ENCODE measurements at places on chromosomes 2 and 18.

GRCh38 chr2:198203336-198204069, 399.1 kb downstream of the PLCL1 start:
- DNase-seq, result no peak

DNA sequence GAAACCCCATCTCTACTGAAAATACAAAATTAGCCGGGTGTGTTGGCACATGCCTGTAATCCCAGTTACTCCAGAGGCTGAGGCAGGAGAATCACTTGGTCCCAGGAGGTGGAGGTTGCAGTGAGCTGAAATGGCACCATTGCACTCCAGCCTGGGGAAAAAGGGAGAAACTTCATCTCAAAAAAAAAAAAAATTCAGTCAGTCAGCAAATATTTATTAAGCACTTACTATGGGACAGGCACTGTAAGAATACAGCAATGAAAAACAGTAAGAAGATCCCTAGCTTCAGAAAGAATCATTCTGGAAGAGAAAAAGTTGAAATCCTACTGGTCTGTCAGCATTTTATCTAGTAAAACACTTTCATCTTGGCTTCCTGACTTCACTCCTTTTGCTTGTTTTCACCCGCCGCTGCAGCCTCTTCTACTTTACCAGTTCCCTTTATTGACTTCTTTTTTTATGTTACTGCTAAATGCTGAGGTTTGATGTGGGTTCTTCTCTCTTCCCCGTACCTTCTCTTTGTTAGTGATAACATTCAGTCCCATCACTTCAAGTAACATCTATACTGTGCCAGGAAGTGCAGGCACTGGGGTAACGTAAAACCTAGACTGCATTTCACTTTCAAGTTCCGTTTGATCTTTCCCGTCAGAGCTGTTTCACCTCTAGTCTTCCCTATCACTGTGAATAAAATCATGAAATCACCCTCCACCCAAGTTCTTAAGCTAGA, 10.8 kb upstream of the TAF4B start:
- DNase-seq, result peak; percentile 43

- DNase-seq, result no peak
Observed at GRCh38 chr2:239960929-239961661, 64.0 kb downstream of the NDUFA10 start.

- DNase-seq, result no peak
Observed at GRCh38 chr2:99481527-99481926, 8.3 kb downstream of the REV1 start.

DNA sequence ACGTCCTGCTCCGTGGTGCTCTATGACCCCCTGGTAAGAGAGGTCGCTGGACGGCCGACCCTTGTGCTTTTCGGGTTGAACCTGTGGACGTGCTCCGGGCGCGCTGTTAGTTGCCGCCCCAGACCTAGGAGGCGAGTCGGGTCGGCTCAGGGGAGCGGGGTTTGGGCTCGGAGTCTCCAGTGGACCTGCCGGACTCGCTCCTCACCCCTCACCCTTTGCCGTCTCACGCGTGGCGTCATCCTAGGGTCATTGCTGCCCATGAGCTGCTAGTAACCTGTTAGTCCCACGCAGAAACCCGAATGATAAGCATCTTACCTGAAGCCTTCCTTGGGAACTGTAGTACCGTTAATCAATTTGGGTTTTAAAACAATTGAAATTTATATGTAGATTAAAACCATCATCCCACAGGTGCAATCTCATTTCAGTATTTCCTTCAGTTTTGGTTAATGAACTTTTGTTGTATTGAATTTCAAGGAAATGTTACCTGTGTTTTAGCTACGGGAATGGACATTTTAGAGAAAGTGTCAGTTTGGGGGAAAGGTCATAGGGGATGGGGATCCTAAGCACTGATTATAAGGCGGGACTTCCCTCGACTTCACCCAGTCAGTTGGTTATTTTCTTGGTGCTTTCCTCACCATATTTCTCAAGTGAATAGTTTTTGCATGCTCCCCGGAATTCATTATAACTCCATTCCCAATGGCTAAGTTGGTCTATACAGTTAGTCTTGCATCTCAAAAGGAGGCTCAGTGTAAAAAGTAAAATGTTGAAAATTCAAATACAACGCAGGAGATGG, 536 bp downstream of the ELP2 start:
- DNase-seq, result no peak

- no peak for DNase-seq
Observed at GRCh38 chr2:196924051-196924450, 2.5 kb downstream of the PGAP1 start.

DNA sequence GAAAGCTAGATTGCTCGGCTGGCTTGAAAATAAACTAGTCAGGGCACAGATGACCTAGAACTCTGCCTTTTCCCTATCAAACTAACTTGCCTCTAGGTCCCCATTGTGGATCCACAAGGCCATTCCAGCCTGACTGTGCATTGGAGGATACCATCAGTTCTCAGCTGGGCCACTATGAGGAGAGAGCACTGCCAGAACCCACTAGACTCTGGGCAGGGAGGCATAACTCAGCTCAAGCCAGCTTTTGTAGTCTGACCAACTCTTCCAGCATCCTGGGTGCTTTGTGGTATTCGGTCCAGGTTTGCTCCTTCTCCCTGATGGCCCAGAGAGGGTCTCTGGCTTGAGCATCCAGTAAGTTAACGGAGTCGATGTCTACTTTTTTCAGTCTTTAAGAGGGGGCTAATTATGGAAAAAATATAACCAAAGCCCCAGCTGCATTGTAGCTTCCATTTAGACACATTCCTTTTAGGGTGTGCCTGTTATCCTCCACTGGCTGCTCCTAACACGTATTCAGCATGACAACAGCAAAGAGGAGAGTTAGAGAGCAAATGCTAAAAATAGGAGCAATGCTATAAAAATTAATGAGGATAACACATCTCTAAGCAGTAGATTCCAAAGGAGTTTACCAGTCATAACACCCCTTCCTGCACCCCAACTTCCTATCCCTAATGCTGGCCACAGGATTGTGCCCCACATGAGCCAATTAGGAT, 15.2 kb downstream of the GKN2 start:
- DNase-seq, result no peak

GRCh38 chr2:67993329-67993728, 69.5 kb downstream of the C1D start:
- no peak for DNase-seq

GRCh38 chr2:118265873-118266455, 177.7 kb downstream of the INSIG2 start:
- DNase-seq, result no peak

- no peak for DNase-seq
Observed at GRCh38 chr2:70613521-70613920, 59.9 kb upstream of the TGFA start.

DNA sequence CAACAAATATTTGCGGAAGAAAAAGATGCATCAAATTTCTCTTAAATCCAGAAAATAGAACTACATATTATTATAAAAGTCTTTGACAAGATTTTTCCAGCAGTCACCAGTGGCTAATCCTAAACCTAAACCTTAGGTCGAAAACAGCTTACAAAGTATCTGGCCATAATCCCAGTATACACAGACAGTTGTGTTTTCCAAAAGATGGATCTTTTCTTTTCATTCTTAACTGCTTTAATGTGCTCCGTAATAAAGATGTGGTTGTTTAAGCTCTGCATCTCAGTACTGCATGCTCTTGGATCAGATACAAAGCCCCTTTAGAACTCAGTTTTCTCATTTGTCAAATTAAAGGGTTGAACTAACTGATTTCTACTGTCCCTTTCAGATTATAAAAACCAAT, 247.8 kb downstream of the TXNL1 start:
- DNase-seq, result no peak

DNA sequence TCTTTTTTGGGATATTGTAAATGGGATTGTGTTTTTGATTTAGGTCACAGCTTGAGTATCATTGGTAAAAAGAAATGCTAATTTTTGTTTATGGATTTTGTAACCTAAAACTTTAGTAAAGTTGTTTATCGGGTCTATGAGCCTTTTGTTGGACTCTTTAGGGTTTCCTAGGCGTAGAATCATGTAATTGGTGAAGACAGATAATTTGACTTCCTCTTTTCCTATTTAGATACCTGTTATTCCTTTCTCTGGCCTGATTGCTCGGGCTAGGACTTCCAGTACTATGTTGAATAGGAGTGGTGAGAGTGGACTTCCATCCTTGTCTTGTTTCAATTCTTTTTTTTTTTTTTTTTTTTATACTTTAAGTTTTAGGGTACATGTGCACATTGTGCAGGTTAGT, 149.0 kb downstream of the QPCT start:
- no peak for DNase-seq

DNA sequence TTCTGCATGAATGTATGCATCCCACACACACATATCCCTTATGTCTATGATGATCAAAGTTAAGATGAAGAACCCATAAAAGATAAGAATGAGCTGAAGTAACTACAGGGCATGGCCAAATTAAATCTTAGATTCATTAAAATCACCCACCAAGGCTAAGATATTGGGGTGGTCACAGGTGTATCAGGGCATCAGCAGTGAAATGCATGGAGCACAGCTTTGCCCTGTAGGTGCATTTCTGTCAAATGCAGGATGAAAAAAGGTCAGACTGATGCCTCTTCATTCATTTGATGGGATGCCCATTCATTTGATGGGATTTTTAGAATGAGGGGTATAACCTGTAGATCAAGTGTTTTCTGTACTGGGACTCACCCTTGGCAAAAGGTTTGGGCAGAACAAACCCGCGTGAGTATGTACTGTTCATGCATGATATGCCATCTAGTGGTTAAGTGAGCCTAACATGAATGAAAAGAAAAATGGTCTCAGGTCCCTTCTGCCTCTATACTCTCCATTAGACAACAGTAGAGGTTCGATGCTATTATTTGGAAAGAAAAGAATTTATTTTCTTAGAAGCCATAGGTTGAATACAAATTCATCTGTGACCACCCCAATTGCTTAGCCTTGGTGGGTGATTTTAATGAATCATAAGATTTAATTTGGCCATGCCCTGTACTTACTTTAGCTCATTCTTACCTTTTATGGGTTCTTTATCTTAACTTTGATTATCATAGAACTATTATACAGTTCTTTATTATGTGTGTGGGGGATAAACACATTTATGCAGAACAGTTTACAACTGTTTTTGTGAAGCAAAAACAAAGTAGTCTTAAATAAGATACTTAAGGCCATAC, 43.2 kb upstream of the NOSTRIN start:
- no peak for DNase-seq

DNA sequence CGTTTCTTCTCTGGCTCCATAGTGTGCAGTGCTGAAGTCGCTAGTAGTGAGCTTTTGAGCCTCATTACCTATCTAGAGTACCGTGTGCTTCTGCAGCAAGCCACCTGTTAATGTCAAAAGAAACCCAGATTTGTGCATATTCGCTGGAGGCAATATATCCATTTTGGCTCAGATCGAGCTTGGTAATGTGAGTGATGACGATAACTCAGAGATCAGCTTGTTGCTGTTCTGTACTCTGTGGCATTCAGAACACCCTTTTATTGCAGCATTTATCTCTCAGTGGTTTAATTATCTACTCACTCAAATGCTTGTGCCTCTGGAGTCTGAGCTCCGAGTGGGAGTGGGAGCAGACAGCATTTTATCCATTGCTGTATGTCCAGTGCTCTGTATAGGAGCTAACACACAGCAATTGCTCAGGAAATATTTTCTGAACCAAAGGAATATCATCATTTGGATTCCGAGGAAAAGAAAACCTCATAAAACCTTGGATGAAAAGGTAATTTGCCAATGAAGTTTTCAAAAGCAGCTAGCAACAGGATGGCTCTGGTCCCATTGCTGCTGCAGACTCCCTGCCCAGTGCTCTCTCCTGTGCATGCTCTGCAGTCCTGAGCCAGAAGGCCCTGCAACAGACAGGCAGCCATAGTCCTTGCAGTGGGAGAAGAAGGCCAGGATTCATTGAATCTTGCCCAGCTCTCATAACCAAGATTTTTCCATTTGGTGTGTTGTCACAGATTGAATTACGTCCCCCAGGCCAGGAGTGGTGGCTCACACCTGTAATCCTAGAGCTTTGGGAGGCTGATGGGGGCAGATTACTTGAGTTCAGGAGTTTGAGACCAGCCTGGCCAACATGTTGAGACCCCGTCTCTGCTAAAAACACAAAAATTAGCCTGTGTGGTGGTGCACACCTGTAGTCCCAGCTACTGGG, 183.8 kb downstream of the MYCN start:
- no peak for DNase-seq

GRCh38 chr18:78925557-78926242, 53.9 kb upstream of the SALL3 start:
- no peak for DNase-seq

DNA sequence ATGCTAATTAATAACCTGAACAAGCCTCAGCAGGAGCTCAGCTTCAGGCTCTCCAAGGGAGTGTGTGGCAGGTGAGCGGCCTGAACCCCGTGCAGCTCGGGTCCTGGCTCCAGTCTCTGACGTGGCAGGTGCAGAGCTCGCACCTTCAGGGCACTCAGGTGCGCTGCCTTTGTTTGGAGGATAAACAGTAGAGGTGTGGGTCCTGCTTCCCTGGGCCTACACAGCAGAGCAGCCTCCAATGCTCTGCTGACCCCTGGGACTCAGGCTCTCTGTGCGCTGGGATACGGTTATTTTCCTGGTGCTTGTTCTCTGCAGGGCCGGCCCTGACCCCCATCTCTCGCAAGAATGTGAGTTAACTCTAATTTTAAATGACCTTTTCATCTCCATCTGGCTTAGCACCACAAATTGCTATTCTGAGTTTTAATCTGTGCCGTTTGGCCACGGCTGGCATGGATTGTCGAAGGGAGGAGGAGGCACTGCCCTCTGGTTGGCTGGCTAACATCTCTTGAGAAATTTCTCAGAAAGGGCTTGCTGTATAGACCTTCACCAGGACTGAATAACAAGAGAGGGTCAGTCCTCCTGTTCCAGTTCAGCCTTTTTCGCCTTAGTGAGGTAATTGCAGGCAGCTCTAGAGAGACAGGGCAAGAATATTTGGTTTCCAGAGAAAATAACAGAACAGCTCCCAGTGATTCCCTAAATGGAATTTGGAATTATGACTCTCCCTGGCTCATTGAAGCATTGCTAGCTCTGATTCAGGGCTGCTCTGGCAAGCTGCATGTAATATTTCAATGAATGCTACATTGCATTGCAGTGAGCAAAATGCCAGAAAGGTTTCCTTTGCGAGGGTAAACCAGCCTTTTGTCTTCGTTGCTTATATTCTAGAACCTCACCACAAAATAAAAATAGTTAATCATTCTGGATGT, 161.8 kb downstream of the DCDC2C start:
- DNase-seq, result no peak

Data from stimulated activated CD4-positive, alpha-beta T cell treated with anti-CD3 and anti-CD28 coated beads, Interleukin-1b, Interleukin-23, amount 100 ng/mL, for 48 hours (primary cell).